Bronchial epithelial cell (primary cell): ENCODE measurements at places on chromosomes 2 and 18.

DNA sequence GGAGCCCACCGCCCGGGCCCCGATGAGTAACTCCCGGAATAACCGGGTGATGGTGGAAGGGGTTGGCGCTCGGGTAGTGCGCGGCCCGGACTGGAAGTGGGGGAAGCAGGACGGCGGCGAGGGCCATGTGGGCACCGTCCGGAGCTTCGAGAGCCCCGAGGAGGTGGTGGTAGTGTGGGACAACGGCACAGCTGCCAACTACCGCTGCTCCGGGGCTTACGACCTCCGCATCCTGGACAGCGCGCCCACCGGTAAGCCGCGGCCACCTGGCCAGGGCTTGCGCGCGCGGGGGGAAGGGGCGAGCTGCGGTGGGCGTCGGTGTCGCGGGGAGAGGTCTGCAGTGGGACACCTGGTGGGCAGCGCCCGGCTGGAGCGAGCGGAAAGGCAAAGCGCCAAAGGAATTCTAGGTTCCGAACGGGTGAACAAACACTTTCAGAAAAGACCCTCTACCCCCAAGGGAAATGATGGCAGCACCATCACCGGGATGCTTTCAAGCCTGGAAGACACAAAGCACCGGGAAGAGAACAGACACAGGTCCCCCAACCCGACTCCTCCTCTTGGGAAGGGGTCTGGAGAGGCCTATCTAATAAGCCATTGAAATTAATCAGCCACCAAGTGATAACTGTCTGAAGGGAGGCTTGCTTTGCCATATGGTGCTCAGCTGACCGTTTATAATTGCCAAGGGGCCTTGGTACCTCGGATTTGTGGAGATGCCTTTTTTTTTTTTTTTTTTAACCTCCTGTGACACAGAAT lies 1.1 kb downstream of the MIB1 start:
- DNase-seq = no peak

DNA sequence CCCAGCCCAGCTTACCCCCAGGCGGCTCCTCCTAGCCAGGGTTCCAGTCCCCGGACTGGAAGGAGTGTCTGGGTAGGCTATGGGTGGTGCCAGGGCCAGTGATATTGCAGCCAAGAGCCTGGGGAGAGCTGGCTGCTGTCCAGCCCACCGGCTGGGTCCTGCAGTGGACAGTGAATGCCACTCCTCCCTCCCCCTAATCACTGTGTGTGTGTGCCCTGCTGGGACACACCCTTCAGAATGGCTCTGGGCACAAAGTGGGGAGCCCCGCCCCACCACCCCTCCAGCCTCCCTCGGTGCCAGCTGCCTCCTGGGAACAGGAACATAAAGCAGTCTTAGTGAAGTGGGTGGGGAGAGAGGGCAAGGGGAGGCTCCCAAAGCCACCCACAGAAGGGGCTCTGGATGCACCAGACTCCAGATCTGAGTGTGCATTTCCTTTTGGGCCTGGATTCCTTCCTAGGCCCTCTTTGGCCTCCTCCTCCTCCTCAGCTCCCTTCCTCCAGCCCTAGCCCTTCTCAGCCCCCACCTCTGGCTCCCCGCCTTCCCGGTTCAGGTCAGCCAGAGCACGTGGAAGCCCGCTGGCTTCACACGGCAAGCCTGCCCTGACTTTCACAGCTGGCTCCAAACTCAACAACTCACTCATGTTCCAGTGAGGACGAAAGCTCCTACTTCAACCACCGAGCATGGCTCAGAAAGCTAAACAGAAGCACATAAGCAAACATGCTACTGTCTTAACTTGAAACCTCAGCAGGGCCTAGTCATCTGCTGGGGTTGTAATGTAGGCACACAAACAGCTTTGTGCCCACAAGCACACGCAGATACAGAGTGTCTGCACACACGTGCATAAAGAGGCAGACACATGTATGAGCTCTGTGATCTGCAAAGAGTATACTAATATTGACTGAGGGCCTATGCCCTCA lies 209.2 kb upstream of the SMAD2 start:
- no peak for DNase-seq

DNA sequence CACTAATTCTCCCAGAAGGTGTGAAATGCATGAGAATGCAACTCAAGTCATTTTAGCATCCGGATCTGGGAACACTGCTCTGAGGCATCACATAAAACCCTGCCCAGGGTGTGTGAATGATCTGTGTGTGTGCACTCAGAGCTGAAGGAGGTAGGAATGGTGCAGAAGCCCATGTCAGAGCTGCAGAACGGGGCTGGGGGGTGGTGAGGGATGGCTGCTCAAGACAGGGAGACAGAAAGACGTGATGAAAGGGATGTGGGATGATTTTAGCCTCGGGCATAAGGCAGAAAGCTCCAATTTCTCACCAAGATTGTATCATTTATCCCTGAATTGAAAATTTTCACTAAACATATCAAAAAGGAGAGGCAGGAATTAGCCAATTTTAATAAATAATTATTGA lies 369.1 kb downstream of the EIPR1 start:
- no peak for DNase-seq

DNA sequence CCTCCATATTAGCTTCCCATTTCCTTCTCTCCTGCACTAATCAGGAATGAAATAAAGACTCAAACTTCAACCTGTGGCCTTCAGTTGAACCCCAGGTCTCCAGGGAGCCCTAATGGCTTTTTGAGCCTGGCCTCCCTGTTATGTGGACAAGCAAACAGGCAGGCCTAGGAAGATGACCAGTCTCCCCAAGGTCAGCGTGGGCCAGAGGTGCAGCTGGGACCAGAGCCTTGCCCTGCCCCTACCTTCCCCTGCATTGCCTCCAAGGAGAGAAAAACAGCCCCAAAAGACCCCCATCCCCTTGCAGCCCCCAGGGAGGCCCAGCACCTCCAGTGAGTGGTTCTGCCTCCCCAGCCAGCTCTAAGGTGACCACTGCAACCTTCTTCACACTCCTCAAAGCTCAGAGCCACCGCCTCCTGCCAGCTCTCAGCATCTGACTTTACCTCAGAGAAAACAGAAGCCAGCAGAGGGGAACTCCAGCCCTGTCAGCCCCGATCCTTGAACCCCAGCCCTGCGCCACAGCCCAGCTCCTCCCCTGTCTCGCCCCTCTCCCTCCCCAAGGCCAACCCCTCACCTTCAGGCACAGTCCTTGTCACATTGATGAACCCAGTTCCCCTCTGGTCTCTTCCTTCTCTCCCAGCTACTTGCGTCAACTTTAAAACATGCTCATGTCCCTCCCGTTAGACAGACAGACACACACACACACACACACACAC lies 59.5 kb upstream of the ID2 start:
- DNase-seq = no peak

DNA sequence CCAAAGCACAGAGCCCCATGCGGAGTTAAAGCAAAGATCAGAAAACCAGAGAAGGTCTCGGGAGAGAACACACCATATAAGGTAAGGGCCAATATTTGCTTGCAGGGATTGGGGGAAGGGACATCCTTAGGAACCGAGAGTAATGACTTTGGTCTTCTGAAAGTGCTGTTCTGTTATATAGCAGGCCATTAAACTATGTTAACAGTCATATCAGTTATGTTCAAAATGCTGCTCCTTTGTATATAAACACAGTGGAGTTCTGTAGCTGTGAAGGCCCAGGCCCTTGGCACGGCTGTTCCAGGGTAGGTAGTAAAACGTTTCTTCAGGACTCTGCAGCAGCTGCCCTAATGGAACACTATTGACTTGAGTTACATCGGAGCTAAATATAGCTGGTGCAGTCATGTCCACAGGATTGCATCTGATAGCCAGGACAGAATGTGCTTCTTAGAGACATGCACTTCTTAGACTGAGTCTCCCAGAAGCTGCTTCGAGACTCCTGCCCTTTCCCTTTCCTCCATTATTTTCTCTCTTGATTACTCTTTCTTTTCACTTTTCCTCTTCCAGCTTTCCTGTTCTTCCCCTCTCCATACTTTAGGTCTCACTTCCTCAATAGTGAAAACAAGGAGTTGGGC lies 122.4 kb downstream of the SETBP1 start:
- DNase-seq = no peak
